ENCODE measurements at places on chromosomes 13 and 19.

DNA sequence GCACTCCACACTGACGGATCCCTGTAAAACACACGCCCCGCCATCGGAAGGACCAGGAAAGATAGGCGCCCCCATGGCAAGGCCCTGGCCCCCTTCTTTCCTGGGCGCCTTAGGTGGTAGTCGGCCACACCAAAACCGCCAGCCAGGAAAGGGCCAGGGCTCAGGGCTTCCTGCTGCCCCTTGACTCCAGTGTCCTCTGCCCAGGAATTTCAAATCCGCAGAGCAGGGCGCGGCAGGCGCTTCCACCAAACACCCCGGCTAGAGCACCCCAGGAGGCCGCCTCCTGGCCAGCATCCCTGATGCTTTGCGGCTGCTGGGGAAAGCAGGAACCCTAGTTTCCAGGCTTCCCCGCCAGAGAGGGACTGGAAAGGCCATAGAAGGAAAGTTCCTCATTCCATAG, 57.5 kb downstream of the ZNF726 start:
- DNase-seq: no peak

GRCh38 chr13:43687038-43687437, 99.7 kb downstream of the ENOX1 start:
- DNase-seq: no peak

- peak; percentile 68 for DNase-seq
Measured at GRCh38 chr13:48891586-48891985, 84.1 kb upstream of the FNDC3A start.

- DNase-seq: no peak
Measured at GRCh38 chr13:45847554-45848224, 3.9 kb downstream of the SIAH3 start.

- DNase-seq: no peak
Measured at GRCh38 chr13:105790923-105791322, 744.5 kb downstream of the EFNB2 start.

GRCh38 chr19:18993115-18993514, 40.2 kb downstream of the SUGP2 start:
- DNase-seq: no peak

DNA sequence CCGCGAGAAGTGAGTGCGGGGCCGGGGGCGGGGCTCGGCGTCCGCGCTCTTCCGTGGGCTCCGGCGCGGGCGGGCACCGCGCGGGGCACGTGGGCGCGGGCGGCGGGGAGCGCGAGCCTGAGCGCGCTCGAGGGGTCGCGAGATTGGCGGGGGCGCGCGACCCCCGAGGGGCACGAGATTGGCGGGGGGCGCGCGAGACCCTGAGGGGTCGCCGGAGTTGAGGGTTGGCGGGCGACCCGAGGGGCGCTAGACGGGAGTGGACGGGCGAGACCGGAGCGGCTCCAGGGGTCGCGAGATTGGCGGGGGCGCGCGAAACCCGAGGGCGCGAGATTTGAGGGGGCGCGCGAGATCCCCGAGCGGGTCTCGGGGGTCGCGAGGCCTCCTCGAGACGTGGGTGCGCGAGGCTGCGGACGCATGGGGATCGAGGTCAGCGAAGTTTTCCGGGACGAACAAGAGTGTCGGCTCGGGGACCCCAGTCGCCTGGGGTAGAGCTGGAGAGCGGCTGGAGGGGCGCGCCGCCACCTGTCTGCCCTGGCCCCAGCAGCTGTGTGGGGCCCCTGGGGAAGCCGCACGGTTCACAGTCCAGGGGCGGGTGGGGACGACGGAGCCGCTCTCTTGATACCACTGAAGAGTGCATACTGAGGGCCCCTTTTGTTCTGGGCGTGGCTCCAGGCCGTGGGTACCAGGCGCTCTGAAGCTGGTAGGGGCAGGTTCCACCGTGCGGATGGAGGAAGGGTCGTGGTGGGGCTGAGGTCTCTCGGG, 682 bp downstream of the SSBP4 start:
- DNase-seq: peak; percentile 59

DNA sequence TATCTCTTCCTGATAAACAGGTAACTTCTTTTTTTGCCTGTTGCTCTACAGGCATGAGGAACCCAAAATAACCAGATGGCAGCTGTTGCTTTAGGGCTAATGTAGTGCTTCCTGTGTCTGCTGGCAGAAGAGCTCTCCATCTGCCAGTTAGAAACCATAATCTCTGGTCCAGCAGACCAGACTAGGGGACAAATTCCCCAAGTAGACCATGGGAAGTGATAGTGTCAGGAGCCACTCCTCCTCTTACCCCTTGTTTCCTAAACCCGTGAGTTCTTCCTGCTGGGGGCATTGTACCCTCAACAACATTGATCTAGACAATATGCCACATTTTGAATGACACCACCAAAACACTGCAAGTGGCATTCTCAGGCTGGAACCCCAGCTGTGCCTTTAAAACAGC, 135.9 kb downstream of the DLEU7 start:
- no peak for DNase-seq

DNA sequence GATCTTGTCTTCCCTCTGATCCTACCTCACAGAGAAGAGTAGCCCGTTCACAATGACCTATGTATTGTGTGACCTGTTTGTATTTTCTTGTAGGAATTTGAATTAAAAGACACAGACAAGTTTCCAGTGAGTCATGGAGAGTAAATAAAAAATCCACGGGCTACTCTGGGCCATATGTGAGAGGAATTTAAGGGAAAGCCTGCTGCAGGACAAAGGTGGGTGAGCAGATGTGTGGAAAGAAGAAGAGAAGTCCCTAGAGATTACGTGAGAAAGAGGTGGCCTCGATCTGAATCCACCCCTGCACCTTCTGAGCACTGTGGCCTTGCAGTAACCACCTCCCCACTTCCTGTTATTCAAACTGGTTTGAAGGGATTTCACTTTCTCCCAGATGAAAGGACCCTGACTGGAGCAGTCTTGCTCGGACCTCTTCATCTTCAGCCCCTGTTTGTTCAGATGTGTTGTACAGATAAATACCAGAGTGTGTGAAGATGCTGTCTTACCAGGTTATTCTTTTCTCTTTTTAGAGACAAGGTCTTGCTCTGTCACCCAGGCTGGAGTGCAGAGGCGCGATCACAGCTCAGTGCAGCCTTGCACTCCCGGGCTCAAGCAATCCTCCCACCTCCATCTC, 205.4 kb downstream of the PDS5B start:
- peak; percentile 12 for DNase-seq

Data from GM23248 (cell line).